ENCODE measurements at places on chromosomes 6 and 20.

GRCh38 chr6:102813489-102814275 lies 1420.2 kb downstream of the GRIK2 start:
- no peak for DNase-seq

DNA sequence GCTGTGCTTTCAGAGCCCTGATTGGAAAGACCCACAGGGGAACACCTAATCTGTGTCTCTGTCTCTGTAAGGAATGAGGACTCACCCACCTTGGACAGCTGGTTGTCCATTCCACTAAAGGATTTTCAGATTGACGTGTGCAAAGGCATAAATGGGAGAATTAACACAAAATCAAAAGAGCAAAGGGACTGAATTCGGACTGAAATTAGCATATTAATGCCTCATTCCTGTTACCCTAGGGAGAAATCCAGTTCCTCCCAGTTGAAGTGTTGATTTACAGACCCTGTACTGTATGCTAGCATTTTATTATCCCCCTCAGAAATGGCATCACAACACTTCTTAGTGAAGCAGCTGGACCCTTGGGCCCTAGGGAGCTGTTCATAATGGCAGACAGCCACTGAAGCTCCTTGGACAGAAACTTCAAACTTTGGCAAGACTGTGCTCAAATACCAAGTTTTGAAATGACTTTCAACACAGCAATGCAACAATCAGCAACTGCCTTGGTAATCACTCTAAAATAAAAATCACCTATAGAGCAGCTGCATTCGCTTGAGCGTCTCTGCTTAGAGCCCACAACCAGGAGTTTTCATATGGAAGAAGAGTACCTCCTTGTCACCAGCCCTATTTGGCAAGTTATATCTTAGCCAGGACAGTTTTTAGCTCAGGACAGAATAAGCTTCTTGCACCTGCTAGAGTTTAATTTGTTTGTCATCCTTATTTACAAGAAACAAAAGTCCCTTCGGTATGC lies 118.1 kb downstream of the TRDN start:
- no peak for DNase-seq

DNA sequence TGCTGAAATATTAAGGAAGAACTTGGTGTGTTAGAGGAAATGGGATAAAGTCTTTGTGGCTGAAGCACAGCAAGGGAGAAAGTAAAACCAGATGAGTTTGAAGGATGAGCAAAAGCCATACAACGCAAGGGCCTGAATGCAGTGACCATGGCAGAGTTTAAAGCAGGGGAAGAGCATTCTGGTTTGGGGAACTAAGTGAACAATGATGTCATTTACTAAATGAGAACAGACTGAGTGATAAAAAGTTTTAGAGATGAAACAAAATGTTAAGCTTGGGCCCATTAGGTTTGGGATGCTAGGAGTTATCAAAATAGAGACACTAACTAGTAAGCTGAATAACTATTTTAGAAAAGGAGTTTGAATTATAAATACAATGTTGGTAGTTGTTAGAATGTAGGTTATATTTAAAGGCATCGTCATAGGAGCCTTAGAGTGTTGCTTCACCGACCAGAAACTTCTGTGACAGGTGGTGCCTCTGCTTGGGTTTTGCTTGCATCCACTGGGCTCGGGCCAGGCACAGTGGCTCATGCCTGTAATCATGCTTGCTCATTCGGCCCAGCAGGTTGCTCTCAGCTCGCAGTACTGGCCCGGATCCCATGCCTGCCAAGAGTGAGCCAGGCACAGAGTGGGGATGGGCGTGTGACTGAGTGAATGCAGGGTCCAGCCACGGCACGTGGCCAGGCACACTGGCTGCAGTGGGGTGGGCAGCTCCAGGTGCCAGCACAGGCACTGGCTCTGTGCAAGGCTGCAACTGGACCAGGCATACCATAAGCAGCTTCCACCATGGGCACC lies 37.4 kb upstream of the OPRM1 start:
- DNase-seq, result no peak

- no peak for DNase-seq
Observed at GRCh38 chr6:137749696-137750211, 117.3 kb upstream of the TNFAIP3 start.

- DNase-seq, result no peak
Observed at GRCh38 chr6:20166210-20166609, 46.1 kb downstream of the MBOAT1 start.

DNA sequence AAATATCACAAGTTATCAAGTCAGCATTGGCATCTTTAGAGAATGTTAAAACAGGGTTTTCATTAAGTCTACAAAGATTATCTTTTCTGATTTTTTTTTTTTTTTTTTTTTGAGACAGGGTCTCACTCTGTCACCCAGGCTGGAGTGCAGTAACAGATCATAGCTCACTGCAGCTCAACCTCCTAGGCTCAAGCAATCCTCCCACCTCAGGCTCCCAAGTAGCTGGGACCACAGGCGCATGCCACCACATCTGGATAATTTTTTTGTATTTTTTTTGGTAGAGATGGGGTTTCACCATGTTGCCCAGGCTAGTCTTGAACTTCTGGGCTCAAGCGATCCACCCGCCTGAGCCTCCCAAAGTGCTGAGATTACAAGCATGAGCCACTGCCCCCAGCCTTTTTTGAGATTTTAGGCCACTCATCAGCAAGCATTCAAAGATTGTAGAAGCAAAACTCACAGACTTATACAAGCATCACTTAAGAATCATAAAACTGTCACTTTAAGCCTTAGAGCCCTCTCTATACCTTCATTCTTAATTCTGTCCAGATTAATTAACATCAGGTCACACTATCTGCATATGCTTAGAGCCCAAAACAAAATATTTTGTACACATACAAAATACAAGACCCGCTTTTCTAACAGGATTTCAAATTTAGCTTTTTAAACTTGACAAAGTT lies 32.6 kb downstream of the NCOA6 start:
- DNase-seq, result no peak

DNA sequence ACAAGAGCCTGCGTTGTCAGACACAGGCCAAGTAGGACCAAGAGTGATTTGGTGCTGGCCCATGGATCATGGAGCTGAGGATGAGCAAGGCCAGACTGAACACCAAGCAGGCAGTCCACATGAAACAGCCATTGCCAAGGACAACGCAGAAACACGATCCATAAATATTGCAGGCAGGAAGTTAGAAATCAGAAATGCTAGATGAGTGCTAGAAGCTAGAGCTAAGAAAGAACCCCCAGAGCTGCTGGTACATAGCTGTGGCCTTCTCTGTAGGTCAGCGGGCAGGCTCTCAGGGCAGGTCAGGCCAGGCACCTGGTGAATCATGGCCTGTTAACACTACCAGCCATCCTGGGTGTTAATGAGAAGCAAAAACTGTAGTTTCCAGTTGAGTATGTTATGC lies 119.7 kb downstream of the ALDH8A1 start:
- DNase-seq, result no peak

- DNase-seq, result peak; percentile 53
Observed at GRCh38 chr6:122730775-122731386, 48.6 kb upstream of the FABP7 start.

DNA sequence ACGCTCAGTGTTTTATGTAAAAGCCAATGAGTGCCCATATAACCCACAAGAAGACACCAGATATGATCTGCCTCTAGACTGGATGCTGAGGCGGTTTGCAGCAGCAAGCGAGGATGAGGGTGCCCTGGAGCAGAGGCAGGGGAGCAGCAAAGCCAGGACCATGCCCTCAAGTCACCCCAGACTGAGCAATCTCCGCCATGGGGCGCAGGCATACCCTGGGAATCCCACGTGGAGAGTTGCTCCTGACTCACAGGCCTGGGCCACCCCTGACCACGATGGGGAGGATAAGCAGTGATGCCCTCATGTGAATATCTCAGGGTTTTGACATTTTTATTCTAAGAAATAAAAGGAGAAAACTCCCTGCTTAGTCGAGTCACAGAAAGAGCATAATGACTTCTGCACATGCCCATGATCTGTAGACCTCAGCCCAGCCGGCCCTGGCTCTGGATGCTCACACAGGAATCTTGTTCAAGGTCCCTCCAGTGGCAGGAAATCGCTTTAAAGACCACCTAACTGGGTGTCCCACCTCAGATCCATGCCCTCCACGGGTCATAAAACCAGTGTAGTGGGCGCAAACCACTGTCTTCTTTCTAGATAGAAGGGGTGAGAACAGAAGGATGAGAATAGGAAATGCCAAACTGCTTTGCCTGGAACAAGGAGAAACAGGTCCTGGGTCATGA lies 138.3 kb upstream of the SNX9 start:
- no peak for DNase-seq

- DNase-seq, result no peak
Observed at GRCh38 chr6:46039646-46040045, 24.0 kb upstream of the CLIC5 start.

GRCh38 chr20:57818418-57819181 lies 108.8 kb upstream of the PMEPA1 start:
- DNase-seq, result no peak

DNA sequence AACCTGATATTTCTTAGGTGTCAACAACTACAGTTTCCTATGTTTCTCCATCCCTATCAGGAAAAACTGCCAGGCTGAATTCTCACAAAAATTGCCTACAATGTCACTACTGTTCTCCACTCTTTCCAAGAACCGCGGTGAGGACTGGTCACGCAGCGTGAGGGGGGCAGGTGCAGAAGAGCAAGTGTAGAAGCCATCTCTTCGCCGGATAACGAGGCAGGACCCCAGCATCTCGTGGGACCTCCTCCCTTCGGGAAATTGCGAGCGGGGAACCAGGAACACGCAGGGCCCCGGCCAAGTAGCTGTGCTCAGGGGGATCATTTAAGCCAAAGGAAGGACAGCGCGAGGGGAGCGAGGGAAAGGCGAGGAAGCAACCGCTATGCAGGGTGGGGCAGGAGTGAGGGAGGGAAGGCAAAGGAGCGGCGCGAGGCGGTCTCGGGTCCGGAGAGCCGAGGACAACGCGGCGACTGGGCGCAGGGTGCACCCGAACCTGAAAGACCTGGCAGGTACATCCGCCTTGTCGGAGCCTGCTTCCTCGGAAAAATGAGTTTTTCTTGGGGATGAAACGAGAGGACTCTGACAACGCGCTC lies 559 bp downstream of the APMAP start:
- peak; percentile 38 for DNase-seq

GRCh38 chr20:58433029-58433647 lies 44.1 kb downstream of the VAPB start:
- no peak for DNase-seq

DNA sequence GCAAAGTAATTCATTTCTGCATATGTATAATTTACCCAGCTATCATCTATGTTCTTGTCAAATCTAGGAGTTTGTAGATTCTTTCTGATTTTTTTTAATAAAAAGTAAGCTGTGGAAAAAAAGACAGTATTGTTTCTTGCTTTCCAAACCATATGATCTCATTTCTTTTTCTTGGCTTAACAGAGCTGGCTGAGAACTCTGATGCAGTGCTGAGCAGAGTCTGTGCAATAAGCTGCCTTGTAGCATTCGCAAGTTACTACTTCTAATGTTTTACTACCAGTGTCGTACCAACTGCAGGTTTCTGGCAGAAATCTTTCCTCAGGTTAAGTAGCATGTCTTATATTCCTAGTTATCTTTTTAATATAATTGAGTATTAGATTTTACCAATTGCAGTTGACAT lies 15.6 kb downstream of the RRBP1 start:
- no peak for DNase-seq

DNA sequence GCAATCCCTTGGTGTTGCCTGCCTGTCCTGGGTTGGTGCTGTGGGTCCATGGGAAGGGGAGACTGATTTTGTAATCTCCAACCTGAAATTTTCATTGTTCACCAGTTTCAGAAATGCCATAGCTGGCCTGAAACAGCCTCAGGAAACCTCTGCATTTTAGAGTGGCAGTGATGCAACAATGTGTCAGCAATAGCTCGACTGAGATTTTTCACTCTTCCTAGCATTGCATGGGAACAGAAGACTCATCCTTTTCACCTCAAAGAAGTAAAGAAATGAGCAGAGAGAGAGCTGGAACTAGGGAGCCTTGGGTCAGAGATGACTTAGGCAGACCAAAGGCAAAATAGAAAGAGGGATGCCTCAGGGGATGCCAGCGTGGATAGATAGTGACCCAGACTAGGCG lies 23.7 kb upstream of the TMEM14A start:
- no peak for DNase-seq

- DNase-seq, result no peak
Observed at GRCh38 chr6:44800171-44800783, 412.8 kb downstream of the CDC5L start.

DNA sequence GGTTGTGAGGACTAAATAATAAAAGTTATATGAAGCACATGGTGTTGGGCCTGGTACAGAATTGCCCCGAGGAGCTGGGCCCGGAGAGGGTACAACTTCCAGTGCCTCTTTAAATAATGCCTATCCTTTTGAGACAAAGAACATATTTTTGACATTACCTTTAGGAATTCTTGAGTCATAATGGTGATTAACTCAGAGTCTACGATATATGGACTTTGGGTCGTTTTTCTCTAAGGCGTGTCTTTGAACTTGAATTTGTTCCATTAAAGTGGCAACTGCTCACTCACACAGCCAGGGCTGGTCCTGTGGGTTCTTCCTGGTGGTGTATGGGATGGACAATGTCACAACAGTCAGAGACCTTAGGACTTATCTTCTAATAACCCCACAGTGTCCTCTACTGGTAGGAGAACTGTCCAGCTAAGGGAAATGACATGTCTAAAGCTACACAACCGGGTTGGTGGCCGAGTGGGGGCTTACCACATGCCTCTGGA lies 106.5 kb downstream of the CDC5L start:
- peak; percentile 14 for DNase-seq

DNA sequence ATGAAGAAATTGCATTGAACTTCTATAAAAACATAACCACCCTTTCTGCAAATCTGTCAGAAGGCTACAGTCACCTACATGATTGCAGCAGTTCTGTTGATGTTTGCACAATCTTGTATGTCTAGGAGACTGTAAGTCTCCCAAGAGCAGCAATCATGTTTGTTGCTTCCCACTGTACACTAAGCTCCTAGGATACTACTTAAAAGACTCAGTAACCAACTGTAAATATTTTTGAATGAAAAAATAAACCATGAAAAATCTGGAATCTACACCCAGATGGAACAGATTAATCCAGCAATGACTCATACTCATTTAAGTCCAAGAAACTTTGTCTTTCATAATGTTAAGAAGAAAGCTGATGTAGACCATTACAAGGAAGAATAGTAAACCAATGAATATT lies 168.5 kb upstream of the ATXN1 start:
- no peak for DNase-seq

- no peak for DNase-seq
Observed at GRCh38 chr20:41379551-41379950, 12.9 kb upstream of the EMILIN3 start.

DNA sequence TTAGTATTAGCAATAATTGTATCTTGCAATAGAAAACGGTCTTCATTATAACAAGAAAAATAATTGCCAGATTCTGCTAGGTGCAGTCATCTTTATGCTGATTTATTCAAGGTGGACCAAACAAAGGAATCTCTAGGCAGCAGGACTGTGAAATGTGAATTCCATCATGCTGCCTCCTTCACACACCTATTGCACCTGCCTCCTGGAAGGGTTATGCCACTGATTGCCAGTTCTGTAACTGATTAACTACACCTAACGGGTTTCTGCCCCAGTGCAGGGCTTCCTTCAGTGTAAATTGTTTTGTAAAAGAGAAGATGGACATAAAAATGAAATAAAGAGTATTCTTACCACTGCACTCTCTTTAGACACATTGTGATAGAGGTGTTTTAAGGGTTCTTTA lies 96.1 kb downstream of the FOXO3 start:
- DNase-seq, result no peak

Measured in hematopoietic multipotent progenitor cell treated with erythropoietin and hydrocortisone succinate and interleukin-3 and kit ligand, for 8 days (in vitro differentiated cells).